Suppressor macrophage treated with lipopolysaccharide for 4 hours (primary cell): ENCODE measurements at places on chromosomes 11 and 22.

- no peak for DNase-seq
These were observed 9.7 kb downstream of the MRGPRF start for GRCh38 chr11:69003301-69003865.

DNA sequence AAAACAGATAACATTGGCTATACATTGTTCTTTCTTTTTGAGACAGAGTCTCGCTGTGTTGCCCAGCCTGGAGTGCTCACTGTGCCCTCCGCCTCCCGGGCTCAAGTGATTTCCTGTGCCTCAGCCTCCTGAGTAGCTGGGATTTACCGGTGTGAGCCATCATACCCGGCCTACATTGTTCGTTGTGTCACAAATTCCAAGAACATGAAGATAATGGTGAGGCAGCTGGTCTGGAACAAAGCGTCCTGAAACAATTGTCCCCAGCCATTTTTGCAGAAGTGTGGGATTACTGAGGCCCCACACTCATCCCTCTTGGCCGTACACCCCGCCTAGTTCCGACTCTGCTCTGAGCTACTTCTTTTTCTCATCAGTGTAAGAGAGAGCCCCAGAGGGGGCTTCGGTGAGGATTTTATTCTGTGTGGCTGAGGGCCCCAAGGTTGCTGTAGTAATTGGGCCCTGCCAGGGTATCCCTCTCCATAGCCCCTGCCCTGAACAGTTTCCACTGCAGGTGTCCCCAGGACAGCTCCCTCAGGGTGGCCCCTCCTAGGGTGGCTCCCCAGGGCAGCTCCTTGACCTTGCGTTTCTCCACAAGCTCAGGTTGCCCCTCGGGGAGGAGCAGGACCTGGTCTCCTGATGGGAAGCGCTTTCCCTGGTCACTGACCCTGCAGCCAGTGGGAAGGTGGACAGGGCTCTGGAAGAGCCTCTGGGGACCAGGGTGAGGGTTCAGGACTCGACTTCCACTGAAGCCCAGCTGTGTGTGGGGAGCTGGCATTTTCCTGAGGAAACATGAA is 13.1 kb upstream of the ARSA start:
- no peak for DNase-seq

- DNase-seq, result no peak
These were observed 2.6 kb downstream of the CNTF start for GRCh38 chr11:58625086-58625485.

GRCh38 chr11:107679255-107680024 is 32.4 kb downstream of the SLN start:
- DNase-seq, result no peak

DNA sequence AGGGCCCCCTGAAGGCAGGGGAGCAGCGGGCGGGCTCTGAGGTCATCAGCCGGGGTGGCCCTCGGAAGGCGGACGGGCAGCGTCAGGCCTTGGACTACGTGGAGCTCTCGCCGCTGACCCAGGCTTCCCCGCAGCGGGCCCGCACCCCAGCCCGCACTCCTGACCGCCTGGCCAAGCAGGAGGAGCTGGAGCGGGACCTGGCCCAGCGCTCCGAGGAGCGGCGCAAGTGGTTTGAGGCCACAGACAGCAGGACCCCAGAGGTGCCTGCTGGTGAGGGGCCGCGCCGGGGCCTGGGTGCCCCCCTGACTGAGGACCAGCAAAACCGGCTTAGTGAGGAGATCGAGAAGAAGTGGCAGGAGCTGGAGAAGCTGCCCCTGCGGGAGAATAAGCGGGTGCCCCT is 50.1 kb upstream of the GCAT start:
- no peak for DNase-seq
